ENCODE measurements at places on chromosomes 5 and 9.

DNA sequence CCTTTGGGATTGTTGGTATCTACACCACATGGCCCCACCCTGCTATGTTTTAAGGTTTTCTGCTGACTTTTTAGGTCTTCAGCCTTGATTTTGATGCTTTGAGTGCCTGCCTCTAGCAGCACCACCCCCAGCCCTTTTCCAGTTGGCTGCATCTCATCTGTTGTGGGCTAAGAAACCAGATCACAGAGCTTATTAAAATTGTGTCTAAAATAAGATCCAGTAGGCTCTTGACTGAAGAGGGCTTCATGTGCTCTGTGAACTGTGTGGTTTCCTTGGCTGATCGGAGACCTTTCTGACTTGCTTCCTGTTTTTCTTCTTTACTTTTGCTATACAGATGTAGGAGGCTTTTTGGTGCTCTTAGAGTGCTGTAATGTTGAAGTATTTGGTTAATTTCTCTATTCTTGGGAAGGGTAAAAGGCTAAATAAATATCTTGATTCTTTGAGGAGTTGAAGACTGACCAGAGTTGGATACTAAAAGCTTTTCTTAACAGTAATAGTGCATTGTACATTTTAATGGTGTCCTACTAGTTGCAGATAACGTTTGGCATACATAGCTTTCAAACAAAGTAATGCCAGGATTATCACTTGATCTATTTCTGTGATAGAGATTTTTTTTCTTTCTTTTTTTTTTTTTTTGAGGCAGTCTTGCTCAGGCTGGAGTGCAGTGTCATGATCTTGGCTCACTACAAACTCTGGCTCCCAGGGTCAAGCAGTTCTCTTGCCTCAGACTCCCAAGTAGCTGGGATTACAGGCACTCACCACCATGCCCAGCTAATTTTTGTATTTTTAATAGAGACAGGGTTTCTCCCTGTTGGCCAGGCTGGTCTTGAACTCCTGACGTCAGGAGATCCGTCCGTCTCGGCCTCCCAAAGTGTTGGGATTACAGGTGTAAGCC is 4.5 kb downstream of the UBE2D2 start:
- DNase-seq, result no peak

GRCh38 chr5:164600274-164600673 is 1094.9 kb downstream of the MAT2B start:
- no peak for DNase-seq

DNA sequence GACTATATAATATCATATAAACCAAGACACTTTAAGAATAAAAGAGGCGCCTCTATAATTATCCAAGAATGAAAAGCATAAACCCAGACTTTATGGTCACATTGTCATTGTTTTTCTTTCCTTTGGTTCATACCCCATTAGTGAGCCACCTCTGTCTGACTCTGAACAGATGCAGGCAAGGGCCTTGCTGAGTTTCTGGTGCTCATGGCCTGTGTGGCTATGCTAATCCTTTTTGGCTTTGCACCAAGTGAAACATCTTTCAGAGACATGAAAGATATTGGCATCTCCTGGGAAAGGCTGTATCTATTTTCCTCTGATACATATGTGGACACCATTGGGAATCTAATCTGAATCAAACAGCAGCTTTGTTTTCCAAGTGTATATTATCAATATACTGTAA is 222.5 kb downstream of the CHSY3 start:
- no peak for DNase-seq

- no peak for DNase-seq
Observed at GRCh38 chr9:72843520-72844439, 109.1 kb downstream of the ALDH1A1 start.

GRCh38 chr5:53915120-53915519 is 354.7 kb downstream of the NDUFS4 start:
- no peak for DNase-seq

GRCh38 chr9:116685166-116685565 is 1.9 kb upstream of the TRIM32 start:
- DNase-seq, result no peak

GRCh38 chr9:107388890-107389289 is 100.7 kb downstream of the KLF4 start:
- no peak for DNase-seq

- no peak for DNase-seq
Observed at GRCh38 chr9:136295542-136296433, 8.1 kb downstream of the CCDC187 start.

DNA sequence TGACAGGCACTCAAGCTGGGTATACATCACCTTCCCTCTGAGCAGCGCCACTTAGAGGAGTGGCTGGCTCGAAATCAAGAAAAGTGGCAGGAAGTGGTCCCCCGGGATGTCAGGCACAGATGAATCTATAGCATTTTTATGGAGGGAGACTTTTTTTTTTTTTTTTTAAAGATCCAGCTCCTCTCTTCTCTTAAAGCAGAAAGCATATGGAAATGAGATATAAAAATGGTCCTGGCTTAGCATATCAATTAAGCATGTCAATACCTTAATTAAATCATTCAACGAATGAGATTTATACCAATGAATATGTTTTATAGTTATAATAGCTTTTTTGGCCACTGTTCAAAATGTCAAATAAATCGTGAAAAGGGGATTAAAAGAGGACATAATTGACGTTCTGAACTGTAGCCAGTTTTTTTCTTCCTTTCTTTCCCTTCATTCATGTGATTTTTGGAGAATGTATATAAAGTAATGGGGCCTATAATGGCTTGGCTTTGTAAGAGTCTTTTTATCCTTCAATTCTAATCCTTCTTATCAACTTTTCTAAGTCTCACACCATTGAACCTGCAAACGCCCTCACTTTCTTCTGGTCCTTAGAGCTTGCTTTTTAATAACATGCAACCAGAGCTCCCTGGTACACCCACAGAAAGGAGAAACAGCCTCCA is 319.2 kb upstream of the PANK3 start:
- no peak for DNase-seq

DNA sequence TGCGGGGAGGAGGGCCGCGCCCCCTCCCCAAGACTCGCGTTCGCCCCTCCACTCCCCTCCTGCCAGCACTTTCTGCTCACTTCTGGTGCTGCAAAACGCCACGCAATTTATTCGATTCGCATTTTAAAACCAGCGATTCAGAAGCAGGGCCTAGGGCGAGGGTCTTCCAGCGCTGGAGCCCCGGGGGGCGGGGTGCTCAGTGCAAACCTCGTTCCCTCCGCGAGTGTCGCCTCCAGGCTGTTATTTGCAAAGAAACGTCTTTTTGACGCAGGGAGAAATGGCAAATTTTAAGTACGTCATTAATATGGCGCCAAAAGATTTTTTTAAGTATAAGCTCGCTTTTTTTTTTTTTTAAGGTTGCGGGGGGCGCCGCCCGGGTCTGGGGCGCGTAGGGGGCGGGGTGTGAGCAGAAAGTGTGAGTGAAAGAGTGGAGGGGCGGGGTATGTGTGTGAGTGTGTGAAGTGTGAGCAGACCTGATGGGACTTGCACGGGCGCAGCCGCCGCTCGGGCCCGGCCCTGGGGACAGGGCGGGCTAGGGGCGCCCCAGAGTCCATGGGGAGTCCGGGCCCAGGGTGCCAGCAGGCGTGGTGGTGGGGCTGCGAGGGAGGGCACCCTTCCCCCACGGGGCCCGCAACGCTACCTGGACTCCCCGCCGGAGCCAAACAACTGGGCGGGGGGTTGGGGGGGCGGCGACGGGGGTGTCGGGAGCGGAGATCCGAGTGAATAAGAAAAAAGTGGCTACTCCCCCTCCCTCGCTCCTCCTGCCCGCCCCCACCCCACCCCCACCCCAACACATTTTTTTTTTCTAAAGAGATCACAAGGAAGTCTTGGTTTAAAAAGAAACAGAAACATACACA is at the start of gene JADE2:
JADE2 (plus strand) TSS at position 845 of the 857 bp plus-strand sequence. CDS start 10,188 bp downstream, outside the sequence.
- DNase-seq, result peak; percentile 33

GRCh38 chr9:125829743-125830142 is 82.6 kb downstream of the PBX3 start:
- no peak for DNase-seq

DNA sequence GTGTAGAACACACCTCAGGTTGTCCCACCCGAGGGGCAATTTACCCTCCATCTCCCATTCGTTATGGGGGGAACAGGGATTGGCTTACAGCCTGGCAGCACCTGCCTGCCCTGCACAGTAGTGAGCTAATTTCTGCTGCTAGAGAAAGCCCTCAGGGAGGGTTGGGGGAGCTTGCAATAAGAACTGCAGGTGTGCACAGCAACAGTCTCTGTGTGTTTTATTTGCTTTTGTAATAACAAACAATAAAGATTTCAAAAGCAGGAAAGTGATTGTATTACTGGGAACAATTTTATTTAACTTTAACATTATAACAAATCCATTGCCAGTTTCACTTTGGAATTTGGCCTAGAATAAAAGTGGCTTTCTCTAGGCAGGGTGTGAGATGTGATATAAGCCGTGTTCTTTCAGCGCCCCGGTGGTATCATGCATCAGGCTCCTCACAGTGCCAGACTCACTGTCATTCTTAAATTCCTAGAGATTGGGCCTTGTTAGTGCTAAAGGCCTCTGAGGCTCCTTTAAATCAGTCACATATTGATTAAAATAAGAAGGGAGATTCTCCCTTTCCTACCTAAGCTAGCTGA is 81.1 kb downstream of the RMI1 start:
- DNase-seq, result no peak

- no peak for DNase-seq
Observed at GRCh38 chr5:39015743-39016586, 58.2 kb downstream of the RICTOR start.

- DNase-seq, result no peak
Observed at GRCh38 chr5:2757563-2758351, 6.3 kb upstream of the IRX2 start.

DNA sequence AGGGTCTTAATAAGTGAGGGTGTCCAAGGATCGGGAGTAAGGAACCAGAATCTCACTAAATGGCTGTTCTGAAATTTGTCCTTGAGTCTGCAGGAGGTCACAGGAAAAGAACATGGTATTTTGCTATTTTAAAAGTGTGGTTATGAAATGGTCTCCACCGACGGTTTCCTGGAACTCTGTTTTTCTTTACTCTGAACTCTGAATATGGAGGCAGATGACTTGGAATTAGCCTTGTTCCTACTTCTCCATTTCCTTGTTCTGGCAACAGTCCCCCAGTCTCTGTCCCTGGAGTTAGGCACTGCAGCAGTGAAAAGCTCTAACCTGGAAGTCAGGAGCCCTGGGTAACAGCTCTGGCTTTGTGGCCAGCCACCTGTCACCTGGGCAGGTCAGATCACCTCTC is 46.6 kb upstream of the C5orf58 start:
- no peak for DNase-seq

DNA sequence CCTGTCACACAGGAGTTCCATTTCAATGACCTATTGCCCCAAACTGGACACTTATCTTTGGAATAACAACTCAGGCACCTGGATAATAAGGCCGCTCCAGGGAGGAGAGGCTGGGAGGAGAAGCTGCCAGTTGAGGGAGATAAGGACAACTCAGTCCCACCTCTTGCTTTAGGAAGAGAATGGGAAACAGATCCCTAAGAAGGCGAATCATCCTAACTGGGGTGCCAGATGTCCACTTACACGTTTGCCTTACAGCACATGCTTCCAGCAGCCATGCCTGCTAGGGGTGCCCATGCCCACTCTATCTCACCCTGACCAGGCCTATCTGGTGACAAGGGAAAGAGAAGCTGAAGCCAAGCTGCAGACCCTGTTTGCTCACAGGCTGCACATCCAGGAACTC is 6.5 kb downstream of the HK3 start:
- no peak for DNase-seq
